Activated CD8-positive, alpha-beta T cell treated with anti-CD3 and anti-CD28 coated beads, Interleukin-2, amount 10 ng/mL, durations not matched to agents 7 days and 5 days (primary cell): ENCODE measurements at places on chromosomes 2 and 18. TPM values are rescaled to one million over a fixed set of nuclear protein-coding genes. Genes with fewer than 3 reads are reported as not detected.
A peak's percentile ranks its signal among the peaks of the same experiment; 100 is the strongest.

GRCh38 chr2:239748811-239749210, 276.3 kb downstream of the NDUFA10 start:
- no peaks in the 10 kb centered on the region for H3K36me3 ChIP-seq
- DNase-seq: no peak
- H3K27me3 ChIP-seq: no peaks in the 10 kb centered on the region
- H3K27ac ChIP-seq: no peak overlapping the region

GRCh38 chr2:196249860-196250259, 78.5 kb upstream of the STK17B start:
- peaks cover 77% of the 10 kb centered on the region for H3K4me1 ChIP-seq
- no peak overlapping the region for H3K4me3 ChIP-seq
- no peaks in the 10 kb centered on the region for H3K27me3 ChIP-seq
- no peak for DNase-seq
- H3K36me3 ChIP-seq: peaks cover 19% of the 10 kb centered on the region
- H3K27ac ChIP-seq: peak overlapping the region; percentile 65

DNA sequence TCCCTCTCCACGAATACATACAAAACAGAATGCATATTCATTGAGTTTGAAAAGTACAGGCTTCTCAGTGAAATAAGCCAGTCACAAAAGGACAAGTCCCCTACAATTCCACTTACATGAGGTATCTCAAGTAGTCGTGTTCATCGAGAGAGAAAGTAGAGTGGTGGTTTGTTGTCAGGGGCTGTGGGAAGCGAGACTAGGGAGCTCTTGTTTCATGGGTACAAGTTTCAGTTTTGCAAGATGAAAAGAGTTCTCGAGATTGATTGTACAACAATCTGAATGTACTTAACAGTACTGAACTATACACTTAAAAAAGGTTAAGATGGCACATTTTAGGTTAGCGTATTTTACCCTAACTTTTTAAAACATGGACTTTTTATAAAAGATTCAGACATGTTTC, 71.5 kb upstream of the TTC39C start:
- H3K27me3 ChIP-seq: peaks cover 3% of the 10 kb centered on the region
- H3K36me3 ChIP-seq: peaks cover 3% of the 10 kb centered on the region
- H3K4me1 ChIP-seq: peaks cover 45% of the 10 kb centered on the region
- H3K27ac ChIP-seq: peak overlapping the region; percentile 85
- peak; percentile 71 for DNase-seq
- H3K4me3 ChIP-seq: peak overlapping the region; percentile 66

- no peaks in the 10 kb centered on the region for H3K36me3 ChIP-seq
- no peak overlapping the region for H3K27ac ChIP-seq
- H3K27me3 ChIP-seq: no peaks in the 10 kb centered on the region
- H3K4me3 ChIP-seq: no peak overlapping the region
- H3K4me1 ChIP-seq: no peaks in the 10 kb centered on the region
Observed at GRCh38 chr18:60322591-60322990, 50.0 kb downstream of the MC4R start.

DNA sequence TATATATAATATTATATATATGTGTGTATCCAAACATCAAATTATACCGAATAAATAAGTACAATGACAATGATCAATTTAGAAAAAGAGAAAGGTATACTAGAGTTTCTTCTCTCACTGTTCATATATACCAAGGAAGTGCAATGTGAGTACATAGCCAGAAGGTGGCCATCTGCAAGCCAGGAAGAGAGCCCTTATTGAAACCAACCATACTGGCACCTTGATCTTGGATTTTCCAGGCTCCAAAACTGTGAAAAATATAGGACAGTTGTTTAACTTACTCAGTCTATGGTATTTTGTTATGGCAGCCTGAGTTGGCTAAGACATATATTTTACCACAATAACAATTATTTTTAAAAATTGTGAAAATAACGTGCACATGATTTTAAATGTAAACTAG, 1490.2 kb upstream of the SLC39A10 start:
- no peaks in the 10 kb centered on the region for H3K4me1 ChIP-seq
- DNase-seq: peak; percentile 25
- H3K4me3 ChIP-seq: no peak overlapping the region
- no peaks in the 10 kb centered on the region for H3K36me3 ChIP-seq
- H3K27ac ChIP-seq: no peak overlapping the region

DNA sequence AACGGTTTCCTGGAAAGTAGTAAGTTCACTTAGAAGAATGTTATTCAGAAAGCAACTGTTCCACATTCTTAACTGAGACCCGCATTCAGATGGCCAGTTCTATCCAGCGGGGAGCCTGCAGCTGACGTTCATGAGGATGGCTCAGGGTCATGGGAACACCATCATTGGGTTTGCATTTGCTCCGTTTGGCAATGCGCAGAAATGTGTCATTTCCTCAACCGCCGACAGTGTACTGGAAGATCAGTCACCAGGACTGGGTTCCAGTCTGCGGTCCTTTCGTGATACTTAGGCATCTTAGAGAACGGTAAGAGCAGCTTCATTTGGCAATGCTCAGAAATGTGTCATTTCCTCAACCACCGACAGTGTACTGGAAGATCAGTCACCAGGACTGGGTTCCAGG, 104.0 kb downstream of the DNER start:
- no peaks in the 10 kb centered on the region for H3K36me3 ChIP-seq
- H3K4me3 ChIP-seq: no peak overlapping the region
- H3K4me1 ChIP-seq: no peaks in the 10 kb centered on the region
- H3K27ac ChIP-seq: no peak overlapping the region
- DNase-seq: no peak

DNA sequence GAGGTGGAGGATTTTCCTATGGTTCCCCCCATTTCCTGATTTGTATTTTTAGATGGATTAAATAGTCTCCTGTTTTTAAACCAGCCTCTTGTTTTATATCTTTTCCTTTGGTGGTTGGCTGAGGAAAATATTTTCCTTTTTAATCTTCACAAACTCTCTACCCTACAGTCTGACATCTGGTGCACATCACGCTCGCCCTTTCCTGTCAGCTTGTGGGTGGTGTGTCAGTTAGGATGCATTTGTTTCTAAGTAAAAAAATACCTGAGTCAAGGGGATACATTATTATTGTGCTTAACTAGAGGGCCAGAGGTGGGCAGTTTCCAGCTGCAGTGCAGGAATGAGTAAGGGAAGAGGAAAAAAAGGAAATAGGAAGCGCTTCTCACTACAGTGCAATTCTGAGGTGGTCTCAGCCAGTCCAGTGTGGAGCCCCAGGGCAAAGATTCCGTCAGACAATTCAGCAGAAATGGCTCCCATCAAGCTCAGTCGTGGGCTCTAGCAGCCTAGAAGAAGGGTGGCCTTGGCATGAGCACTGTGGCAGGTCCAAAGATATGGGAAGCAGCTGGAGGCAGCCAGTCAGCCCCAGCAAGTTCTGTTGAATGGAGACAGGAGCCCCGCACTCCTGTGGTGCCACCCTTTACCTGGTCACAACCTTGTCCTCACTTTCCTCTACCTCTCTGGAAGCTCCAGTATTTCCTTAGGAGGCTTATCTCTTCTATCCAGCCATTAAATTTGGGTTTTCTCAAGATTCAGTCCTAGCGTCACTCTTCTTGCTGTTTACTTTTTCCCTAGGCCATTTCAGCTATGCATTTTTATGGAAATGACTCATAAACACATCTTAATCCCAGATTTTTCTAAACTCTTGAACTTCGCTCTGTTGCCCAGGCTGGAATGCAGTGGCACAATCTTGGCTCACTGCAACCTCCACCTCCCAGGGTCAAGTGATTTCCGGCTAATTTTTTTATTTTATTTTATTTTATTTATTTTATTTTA, 18.5 kb downstream of the SFTPB start:
- DNase-seq: no peak
- H3K4me1 ChIP-seq: peaks cover 4% of the 10 kb centered on the region
- H3K27ac ChIP-seq: no peak overlapping the region
- H3K27me3 ChIP-seq: no peaks in the 10 kb centered on the region

DNA sequence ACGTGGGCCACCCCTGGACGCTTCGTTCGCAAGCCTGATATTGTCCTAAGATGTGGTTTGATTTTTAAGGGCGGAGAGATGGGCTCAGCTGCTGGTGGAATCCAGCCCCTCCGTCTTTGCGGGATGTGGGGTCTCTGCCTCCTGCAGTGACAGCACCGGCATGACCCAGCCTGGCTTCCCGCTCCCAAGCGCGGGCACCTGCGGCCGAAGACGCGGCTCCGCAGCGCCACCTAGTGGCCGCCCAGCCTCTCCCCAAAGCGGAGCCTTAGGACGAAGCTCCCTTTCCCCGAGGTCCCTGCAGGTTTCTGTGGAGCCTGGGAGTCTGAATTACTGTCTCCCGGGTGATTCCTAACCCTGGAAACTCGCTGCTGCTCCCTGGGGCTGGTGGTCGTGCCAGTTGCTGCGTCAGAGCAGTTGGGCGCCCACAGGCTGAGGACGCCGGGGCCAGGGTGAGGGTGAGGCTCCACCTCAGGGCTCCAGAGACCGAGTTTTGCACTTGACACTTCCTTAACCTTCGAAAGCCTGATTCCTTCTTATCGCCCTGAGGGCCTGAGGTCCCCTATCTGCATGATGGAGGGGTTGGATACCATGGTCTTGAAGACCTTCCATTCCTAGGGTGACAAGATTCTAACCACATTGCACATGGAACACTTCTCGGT, 137.5 kb downstream of the TPO start:
- peaks cover 7% of the 10 kb centered on the region for H3K27me3 ChIP-seq
- no peaks in the 10 kb centered on the region for H3K36me3 ChIP-seq
- H3K4me1 ChIP-seq: peaks cover 10% of the 10 kb centered on the region
- DNase-seq: peak; percentile 67

GRCh38 chr2:25230948-25231311, 62.5 kb upstream of the POMC start:
- no peak overlapping the region for H3K4me3 ChIP-seq
- no peak for DNase-seq
- peaks cover 31% of the 10 kb centered on the region for H3K36me3 ChIP-seq
- no peak overlapping the region for H3K27ac ChIP-seq
- no peaks in the 10 kb centered on the region for H3K27me3 ChIP-seq

DNA sequence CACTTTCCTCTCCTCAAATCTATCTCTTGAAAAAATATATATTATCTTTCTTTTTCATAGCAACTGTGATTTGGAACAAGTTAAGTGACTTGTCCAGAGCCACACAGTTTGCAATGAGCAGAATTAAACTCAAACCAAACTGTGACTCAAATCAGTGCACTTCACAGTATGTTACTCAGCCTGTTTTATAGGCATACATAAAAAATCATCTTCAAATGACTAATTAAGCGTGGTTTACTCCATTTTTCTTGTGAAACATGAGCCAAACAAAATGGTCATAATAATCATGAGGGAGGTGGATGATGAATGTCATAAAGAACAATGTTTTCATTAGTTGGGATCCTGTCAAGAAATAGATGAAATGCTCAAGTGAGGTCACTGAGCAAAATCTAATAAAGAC, 6.1 kb upstream of the CCDC178 start:
- H3K27ac ChIP-seq: no peak overlapping the region
- H3K4me1 ChIP-seq: no peaks in the 10 kb centered on the region
- H3K4me3 ChIP-seq: no peak overlapping the region
- H3K27me3 ChIP-seq: no peaks in the 10 kb centered on the region
- DNase-seq: no peak
- H3K36me3 ChIP-seq: no peaks in the 10 kb centered on the region

- no peaks in the 10 kb centered on the region for H3K4me1 ChIP-seq
- DNase-seq: no peak
- no peaks in the 10 kb centered on the region for H3K36me3 ChIP-seq
- H3K27me3 ChIP-seq: no peaks in the 10 kb centered on the region
Observed at GRCh38 chr2:228503731-228504130, 322.2 kb upstream of the SPHKAP start.

- H3K27me3 ChIP-seq: no peaks in the 10 kb centered on the region
- no peaks in the 10 kb centered on the region for H3K4me1 ChIP-seq
- H3K4me3 ChIP-seq: no peak overlapping the region
Observed at GRCh38 chr2:179571252-179571651, 290.2 kb downstream of the ZNF385B start.

GRCh38 chr2:44723921-44724320, 217.6 kb upstream of the SIX3 start:
- no peaks in the 10 kb centered on the region for H3K36me3 ChIP-seq
- peaks cover 3% of the 10 kb centered on the region for H3K27me3 ChIP-seq
- H3K4me3 ChIP-seq: no peak overlapping the region
- no peak overlapping the region for H3K27ac ChIP-seq
- H3K4me1 ChIP-seq: no peaks in the 10 kb centered on the region

DNA sequence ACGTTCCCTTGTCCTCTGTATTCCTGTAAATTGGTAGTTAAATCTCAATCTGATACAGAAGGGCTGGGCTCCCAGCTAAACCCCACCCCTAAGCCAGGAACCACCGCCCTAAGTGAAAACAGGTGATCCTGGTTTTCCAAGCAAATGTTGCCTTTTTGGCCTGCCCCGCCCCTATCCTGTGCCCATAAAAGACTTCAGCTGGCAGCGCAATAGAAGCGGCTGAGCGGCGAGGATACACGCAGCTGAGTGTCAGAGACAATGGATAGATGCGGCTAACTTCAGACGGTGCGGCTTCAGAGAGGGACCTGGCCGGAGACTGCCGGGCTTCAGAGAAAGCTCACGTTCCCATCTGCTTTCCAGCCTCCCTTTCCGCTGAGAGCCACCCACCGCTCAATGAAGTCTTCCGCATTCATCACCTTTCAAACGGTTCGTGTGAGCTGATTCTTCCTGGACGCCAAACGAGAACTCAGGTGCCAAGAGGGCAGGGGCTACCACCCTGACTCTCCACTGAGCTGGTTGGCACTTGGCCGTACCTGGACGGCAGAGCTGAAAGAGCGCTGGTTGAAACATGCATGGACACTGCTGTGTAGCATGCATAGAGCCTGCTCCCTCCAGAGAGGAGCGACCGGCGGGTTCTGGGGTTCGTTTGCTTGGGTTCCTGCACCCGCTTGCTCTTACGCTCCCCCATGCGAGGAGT, 49.5 kb upstream of the POLE4 start:
- peaks cover 4% of the 10 kb centered on the region for H3K4me1 ChIP-seq
- no peak overlapping the region for H3K27ac ChIP-seq
- no peak for DNase-seq
- H3K4me3 ChIP-seq: no peak overlapping the region

DNA sequence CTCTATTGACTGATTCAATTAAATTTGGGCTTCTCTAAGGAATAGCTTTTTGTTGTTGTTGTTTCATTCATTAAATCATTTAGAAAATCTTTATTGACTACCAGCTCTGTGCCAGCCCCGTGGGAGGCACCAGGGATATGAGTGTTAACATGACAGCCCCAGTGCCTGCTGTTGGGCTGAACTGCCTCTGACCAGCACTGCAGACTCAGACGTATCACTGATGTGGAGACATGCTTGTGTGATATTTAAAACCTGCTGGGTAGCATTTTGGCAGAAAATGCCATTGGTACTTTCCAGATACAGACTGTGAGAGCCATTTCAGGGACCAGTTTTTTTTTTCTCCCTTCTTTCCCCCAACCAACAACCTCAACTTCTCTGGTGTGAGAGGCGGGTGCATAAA, 38.6 kb upstream of the KCNF1 start:
- no peak overlapping the region for H3K27ac ChIP-seq
- H3K4me3 ChIP-seq: no peak overlapping the region
- peaks cover 27% of the 10 kb centered on the region for H3K27me3 ChIP-seq
- H3K36me3 ChIP-seq: no peaks in the 10 kb centered on the region
- DNase-seq: no peak
- no peaks in the 10 kb centered on the region for H3K4me1 ChIP-seq

RMND5A gene
- total RNA-seq: 35.2 TPM

C2orf80 gene
- not detected for total RNA-seq

ZAP70 gene
- total RNA-seq: 268 TPM

GALR1 gene
- total RNA-seq: not detected

E2F6 gene
- total RNA-seq: 8.2 TPM

LBX2 gene
- total RNA-seq: 0.68 TPM

CNNM4 gene
- 7.1 TPM for total RNA-seq
